ENCODE measurements at places on chromosomes 16 and 17. TPM values are rescaled to one million over a fixed set of nuclear protein-coding genes. Genes with fewer than 3 reads are reported as not detected.

DNA sequence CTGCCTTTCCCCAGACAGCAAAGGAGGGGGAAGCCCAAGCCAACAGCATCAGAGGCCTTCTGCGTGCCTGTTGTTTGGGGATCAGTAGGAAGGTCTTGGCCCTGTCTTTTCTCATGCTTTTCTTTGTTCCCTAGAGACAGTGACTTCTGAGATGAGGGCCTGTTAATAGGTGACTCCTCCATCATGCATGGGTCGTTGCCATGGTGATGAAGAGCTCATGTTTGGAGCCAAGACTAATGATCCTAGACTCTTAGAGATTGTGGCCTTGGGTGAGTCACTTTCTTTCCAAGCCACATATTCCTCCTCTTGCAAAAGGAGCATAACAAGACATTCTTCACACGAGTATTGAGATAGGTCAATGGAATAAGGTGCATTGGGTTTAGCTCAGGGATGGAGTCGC, 201.1 kb upstream of the ASIC2 start:
- DNase-seq, result no peak

Gene MLX
- total RNA-seq, result 28.1 TPM

Gene SSTR5
- 1.1 TPM for total RNA-seq

GRCh38 chr17:6507535-6507934, 48.8 kb downstream of the PITPNM3 start:
- DNase-seq, result no peak

DNA sequence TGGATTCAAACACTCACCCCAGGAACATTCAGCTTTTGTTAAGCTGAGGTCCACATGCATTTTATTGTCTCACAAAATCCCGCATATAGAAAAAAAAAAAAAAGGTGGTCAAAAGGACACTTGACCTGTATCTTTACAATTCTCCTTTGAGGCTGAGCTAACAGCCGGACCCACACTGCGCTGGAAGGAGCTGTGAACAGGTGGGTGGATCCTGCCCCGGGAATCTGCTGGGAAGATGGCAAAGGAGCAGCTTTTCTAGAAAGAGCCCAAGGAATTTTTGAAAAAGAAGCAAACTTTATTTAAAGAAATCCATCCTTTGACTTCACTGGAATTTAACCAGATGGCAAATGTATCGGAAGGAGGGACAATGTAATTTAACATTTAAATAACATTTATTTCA, 108.1 kb downstream of the ADCY9 start:
- no peak for DNase-seq

Gene SDK2
- 26.3 TPM for total RNA-seq

DNA sequence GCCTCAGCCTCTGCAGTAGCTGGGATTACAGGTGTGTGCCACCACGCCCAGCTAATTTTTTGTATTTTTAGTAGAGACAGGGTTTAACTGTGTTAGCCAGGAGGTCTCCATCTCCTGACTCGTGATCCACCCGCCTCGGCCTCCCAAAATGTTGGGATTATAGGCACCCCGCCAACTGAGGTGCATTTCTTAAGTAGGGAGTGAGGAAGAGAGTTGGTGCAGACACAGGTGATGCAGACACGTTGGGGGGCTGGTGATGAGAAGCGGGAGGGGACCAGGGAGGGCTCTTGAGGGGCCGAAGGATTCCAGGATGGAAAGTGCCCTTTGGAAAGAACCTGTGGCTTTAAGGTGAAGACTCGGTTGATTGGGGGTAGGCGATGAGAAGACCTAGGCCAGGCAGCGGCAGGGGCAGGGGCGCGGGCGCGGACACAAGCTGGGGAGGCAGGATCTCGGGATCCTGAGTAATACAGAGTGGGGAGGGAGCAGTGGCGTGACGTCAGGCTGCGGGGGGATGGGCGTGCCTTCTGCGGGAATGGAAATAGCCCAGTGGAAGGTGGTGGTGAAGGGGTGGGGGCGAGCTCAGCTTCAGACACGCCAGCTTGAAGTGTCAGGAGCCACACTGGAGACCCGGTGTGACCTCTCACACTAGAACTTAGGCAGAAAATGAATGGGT, 2.5 kb upstream of the ATP6V0C start:
- DNase-seq, result no peak
